ENCODE measurements at places on chromosomes 12 and 14.

GRCh38 chr12:25241167-25242020 lies 9.3 kb downstream of the KRAS start:
- peak; percentile 2 for DNase-seq

- no peak for DNase-seq
Observed at GRCh38 chr12:65822732-65823512, 1.4 kb upstream of the HMGA2 start.

DNA sequence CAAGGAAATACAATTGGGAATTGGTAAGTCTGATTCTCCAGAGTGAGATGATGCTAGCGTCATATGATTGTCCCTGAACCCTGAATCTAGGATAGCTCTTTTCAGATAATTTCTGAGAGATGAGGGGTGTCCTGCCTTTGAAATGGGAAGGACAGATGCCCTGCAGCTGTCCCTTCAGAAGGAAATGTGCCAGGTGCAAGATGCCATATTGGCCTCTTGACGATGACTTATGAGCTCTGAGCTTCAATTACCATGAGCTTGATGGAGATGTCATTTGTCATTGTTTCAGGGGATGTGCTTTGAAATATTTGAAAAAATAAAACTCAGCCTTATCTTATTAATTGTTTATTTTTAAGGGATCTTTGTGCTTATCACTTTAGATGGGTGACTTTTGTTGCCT lies 185.1 kb downstream of the DACT1 start:
- DNase-seq = no peak

DNA sequence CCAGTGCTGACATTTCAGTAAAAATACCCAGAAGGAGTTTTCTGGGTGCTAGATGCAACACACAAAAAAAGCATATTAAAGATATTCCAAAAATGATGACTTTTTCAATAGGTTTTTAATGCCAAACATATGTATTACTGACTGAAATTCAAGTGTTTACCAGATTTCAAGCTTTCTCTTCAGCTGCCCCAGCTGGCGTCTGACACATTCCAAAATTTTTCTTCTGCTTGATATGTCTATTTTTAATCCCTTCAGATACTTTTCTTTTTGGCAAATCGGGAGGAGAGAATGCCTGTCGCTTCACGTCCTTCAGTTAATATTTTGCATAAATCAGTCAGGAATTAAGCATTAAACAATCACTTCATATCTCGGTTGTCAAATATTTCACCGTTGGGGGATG lies 7.1 kb upstream of the CCDC60 start:
- DNase-seq = no peak

DNA sequence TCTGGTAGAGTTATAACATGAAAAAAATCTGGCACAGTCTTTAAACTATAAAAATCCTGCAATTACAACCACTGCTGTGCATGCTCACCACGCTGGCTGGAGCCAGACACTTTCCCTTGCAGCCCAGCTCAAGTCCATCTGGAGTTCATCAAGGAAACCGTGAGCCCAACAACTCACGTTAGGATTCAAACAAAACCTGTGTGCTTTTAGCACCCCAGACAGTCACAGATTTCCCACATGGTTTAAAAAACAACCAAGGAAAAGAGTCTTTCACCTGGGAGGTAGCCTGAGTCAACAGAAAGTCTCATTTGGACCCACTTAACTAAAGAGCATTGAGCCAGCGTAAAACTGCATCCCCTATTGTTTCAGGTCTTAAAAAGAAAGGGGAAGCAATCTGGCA lies 4.7 kb downstream of the LRIG3 start:
- DNase-seq = peak; percentile 32

GRCh38 chr12:6326316-6327228 lies 15.3 kb downstream of the TNFRSF1A start:
- no peak for DNase-seq

GRCh38 chr12:674272-674781 lies 11.1 kb upstream of the NINJ2 start:
- no peak for DNase-seq

- DNase-seq = no peak
Observed at GRCh38 chr12:83932011-83932410, 980.6 kb downstream of the SLC6A15 start.
